ENCODE measurements at places on chromosomes 1 and 21. TPM values are rescaled to one million over a fixed set of nuclear protein-coding genes. Genes with fewer than 3 reads are reported as not detected.

NUAK2 gene
- total RNA-seq: 0.92 TPM

DCDC2B gene
- total RNA-seq: not detected

CELSR2 gene
- 1.7 TPM for total RNA-seq

GDAP2 gene
- 19.5 TPM for total RNA-seq

TMPRSS15 gene
- total RNA-seq: 1.4 TPM

CELA2A gene
- total RNA-seq: not detected

KRTAP19-1 gene
- total RNA-seq: not detected

AMY2B gene
- total RNA-seq: 0.76 TPM

KAZN gene
- total RNA-seq: 1.6 TPM

TFAP2E gene
- not detected for total RNA-seq

CDA gene
- total RNA-seq: not detected

SLC16A4 gene
- 91.7 TPM for total RNA-seq

ZNF670 gene
- 10.8 TPM for total RNA-seq

RGS1 gene
- total RNA-seq: 4.5 TPM

AGT gene
- 72.7 TPM for total RNA-seq

UBL4B gene
- total RNA-seq: not detected

TCEA3 gene
- 0.72 TPM for total RNA-seq

HSF2BP gene
- 3.9 TPM for total RNA-seq

KDF1 gene
- not detected for total RNA-seq

C1orf94 gene
- total RNA-seq: not detected

NBPF8 gene
- total RNA-seq: 8.2 TPM

CLCN6 gene
- 1.8 TPM for total RNA-seq

Measured in H4 (cell line).